Fibroblast of skin of scalp (primary cell): ENCODE measurements at places on chromosomes 6 and 20.

GRCh38 chr20:21702553-21703470, 2.7 kb upstream of the PAX1 start:
- DNase-seq: peak; percentile 72

DNA sequence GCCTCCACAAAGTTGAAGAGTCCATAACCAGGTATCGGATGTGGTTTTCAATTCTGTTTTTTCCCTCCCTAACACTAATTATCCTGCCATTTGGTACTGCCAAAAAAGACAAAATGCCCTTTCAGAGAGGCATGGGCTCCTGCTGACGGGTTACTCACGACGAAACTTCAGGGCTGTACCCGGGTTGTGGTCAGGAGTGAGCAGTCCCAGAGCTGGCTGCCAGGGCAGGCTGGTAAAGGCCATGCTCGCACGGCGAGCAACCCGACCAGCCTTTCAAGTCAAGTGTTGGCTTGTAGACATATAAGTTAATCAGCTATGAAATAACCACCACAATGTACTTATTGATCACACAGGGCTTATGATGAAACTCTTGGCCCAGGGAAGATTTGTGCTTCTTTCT, 152.5 kb downstream of the FOXC1 start:
- DNase-seq: no peak

DNA sequence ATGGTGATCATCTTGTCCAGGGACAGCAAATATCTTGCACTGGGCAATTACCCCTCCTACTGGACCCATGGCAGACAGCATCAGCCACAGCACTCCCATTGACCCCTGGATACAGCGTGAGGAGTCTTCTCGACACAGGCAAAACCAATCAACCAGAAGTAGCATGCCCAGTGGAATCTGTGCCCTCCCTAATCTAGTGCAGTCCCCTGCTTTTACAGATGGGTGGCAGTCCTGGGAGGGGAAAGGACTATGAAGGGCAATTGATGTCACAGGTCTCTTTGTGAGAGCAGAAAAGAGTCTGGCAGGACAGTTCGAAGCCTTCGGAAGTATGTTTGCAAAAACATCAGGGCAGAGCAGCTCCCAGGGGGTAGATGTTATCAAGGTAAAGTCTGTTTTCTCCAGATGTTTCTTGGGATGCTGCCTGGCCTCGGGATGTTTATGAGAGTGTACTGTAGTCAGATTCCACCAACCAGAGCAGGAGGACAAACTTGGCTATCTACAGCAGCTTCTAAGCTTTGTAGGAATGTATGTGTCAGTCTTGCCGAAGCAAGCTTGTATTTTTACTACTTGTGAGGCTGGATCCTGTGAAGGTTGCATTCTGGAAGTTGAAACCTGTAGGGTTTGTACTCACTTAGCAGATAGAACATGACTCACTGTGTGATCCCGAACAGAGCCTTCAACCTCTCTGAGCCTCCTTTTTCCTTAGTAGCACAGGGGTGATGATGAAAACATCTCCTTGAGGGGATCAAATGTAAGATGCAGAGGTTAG, 63.0 kb upstream of the MYL9 start:
- DNase-seq: no peak

DNA sequence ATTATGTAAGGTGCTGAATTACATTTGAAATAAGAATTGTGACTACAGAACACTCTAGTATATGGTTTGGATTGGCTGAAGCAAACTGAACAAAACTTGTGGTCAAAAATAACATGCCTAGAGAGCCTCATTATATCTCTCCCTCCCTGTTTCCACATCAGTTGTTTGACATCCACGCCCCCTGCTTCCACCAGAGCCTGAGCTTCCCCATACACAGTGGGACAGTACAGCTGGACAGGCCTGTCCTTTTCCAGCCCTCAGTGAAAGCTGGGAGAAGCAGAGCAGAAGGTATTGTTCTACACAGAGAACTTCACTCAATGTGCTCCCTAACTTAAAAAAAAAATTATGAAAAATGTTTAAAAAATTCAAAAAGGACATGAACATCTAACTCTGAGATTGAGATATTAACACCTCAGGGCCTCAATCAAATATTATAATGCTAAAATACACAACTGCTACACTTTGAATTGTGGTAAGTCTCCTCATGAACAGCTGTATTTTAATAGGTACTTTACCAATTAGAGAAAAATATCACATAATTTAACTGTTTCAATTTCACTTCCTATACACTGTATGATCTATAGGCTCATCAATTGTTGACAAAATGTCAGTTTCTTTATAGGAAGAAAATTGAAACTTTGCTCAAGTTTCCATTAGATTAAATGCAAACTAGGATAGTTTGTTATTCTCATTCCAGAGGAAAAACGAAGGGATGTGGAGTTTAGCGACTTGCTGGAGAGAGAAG, 44.9 kb upstream of the SCML4 start:
- DNase-seq: no peak

GRCh38 chr20:38209054-38209675, 44.1 kb upstream of the TGM2 start:
- peak; percentile 59 for DNase-seq

DNA sequence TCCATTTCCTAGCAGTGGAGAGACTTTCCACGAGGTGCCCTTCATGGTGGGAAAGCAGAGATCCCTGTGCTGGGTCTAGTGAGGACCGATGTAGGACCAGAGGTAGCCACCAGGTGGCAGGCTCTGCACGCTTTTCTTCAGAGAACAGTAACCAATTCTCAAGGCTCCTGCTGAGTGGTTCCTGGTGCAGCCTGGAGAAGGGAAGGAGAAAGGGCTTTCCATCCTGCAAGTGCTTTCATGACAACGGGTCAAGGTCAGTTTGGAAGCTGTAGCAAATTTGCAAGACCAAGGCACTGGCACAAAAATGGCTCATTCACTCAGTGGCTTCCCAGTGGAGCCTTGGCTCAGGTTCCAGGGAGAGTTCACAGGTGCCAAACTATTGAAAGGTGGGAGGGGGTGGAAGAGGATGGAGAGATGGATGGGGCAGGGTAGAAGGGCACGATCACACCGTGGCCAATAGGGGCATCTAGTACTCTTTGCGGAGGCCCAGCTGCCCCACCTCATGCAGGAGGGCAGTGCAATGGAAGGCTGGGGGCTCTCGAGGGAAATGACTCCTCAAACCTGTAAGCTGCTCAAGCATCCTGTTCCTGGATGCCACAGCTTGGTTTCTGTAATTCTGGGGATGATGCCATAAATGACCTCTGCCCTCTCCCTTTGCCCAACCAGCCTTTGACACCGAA, 25.5 kb upstream of the KCNK16 start:
- DNase-seq: peak; percentile 66

- no peak for DNase-seq
Measured at GRCh38 chr6:96110878-96111277, 95.1 kb downstream of the FUT9 start.

GRCh38 chr20:50274570-50275430, 84.2 kb downstream of the CEBPB start:
- no peak for DNase-seq

GRCh38 chr6:125987026-125987617, 782 bp downstream of the TRMT11 start:
- DNase-seq: peak; percentile 23

- peak; percentile 57 for DNase-seq
Measured at GRCh38 chr20:50111120-50111828, 1.7 kb downstream of the UBE2V1 start.

DNA sequence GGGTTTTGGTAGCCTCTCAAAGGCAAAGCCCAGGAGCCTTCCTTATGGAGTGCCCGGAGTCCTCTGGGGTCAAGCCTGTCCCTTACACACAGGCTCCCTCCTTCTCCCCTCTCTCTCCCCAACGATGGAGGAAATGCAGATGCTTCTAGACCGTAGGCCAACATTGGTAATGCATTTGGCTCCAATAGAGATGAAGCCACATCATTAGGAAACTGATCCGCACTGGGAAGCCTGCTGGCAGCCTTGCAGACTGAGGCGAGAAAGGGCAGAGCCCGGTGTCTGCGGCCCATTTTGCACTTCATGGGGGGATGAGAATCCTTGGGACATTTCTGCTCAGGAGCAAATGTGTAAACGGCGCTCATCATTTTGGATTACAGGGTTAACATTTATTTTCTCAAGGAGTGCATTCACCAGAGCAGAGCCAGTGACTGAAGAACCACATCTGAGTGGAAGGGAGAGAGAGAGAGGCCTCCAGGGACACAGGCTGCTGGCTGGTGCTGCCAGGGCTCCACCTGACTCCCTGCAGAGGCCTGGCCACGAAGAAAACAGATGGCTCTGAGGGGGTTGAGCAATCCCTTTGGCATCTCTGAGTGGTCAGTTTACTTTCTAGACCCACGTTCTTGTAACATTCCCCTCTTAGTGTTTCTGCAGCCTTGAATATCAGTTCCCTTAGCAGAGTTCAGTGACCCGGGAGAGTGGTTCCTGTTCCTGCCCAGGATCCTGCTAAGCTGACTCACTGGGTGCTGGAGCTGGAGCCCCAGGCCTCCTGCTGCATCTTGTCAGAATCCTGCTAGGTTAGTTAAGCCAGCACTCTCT, 4.4 kb upstream of the CST3 start:
- no peak for DNase-seq

DNA sequence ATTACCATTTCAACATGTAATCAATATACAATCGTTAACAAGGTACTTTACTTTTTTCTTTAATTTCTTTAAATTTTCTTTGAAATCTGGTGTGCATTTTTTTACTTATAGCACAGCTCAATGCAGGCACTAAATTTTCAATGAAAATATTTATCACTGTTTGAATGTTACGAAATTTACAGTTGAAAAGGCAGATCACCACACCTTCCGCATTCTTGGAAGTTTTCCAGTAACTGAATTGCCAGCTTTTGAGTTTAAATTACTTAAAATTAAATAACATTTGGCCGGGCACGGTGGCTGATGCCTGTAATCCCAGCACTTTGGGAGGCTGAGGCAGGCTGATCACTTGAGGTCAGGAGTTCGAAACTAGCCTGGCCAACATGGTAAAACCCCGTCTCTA, 309.9 kb downstream of the BMP7 start:
- DNase-seq: no peak

- DNase-seq: no peak
Measured at GRCh38 chr20:41530923-41531322, 87.3 kb downstream of the CHD6 start.

GRCh38 chr6:130773860-130774259, 53.3 kb upstream of the SMLR1 start:
- DNase-seq: no peak
